ENCODE measurements at places on chromosomes 6 and 20. TPM values are rescaled to one million over a fixed set of nuclear protein-coding genes. Genes with fewer than 3 reads are reported as not detected.

PLCB1 gene
- total RNA-seq = 57.7 TPM

ARMH2 gene
- total RNA-seq = 1.2 TPM

ADGRF5 gene
- not detected for total RNA-seq

RBCK1 gene
- total RNA-seq = 102 TPM

GPLD1 gene
- total RNA-seq = 0.86 TPM

GPR63 gene
- 0.07 TPM for total RNA-seq

GRM1 gene
- not detected for total RNA-seq

FNDC11 gene
- 0.75 TPM for total RNA-seq

ENPP5 gene
- total RNA-seq = 13.4 TPM

OXT gene
- not detected for total RNA-seq

CCN6 gene
- total RNA-seq = not detected

ADGRB3 gene
- not detected for total RNA-seq

ERVFRD-1 gene
- total RNA-seq = not detected

FAM162B gene
- total RNA-seq = not detected

CLIC5 gene
- 1.4 TPM for total RNA-seq

B3GAT2 gene
- total RNA-seq = not detected

GRCh38 chr6:108616544-108616943 lies 55.8 kb downstream of the FOXO3 start:
- no peak overlapping the region for H3K4me3 ChIP-seq
- H3K27ac ChIP-seq = no peak overlapping the region
- no peaks in the 10 kb centered on the region for H3K36me3 ChIP-seq
- DNase-seq = no peak
- H3K4me1 ChIP-seq = peaks cover 4% of the 10 kb centered on the region

GRCh38 chr6:169023161-169023874 lies 230.3 kb downstream of the THBS2 start:
- H3K4me1 ChIP-seq = no peaks in the 10 kb centered on the region
- no peaks in the 10 kb centered on the region for H3K36me3 ChIP-seq
- no peak overlapping the region for H3K27ac ChIP-seq
- no peaks in the 10 kb centered on the region for H3K27me3 ChIP-seq
- no peak overlapping the region for H3K4me3 ChIP-seq

- H3K4me1 ChIP-seq = peaks cover 6% of the 10 kb centered on the region
- no peak for DNase-seq
- H3K4me3 ChIP-seq = no peak overlapping the region
- no peak overlapping the region for H3K27ac ChIP-seq
- peaks cover 8% of the 10 kb centered on the region for H3K27me3 ChIP-seq
- no peaks in the 10 kb centered on the region for H3K36me3 ChIP-seq
Measured at GRCh38 chr6:131916847-131917246, 34.3 kb downstream of the CCN2 start.

DNA sequence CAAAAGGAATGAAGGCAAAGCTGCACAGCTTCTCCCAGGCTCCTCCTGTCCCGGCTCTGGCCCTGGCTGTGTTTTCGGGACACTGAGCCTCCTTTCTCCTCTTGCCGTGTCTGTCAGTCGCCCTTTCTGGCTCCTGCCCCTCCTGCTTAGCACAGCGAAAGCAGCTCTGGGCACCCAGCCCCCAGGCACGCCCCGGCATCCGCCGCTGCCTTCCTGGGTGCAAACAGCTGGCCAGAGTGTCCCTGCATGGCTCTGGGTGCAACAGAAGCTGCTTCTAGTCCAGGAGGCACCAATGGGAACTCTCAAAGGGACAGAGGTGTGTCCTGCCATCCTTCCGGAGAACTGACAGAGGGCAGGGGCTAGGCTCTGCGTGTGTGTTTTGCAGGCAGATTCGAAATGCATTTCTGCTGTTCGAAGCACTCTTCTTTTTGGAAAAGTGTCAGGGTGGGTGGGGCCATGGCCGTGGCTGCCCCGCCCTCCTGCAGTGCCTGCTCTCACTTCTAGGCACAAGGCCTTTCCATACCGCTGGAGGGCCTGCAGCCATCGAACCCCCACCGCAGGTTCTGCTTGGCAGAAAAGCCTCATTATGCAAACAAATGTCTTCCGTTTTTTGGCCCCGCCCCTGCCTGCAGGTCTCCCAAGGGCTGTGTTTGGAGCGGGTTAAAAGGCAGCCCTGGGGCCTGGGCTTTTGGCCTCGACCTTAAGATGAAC lies 15.5 kb downstream of the COL9A3 start:
- H3K27me3 ChIP-seq = no peaks in the 10 kb centered on the region
- H3K27ac ChIP-seq = no peak overlapping the region
- H3K4me1 ChIP-seq = peaks cover 18% of the 10 kb centered on the region
- peak overlapping the region; percentile 14 for H3K4me3 ChIP-seq
- H3K36me3 ChIP-seq = no peaks in the 10 kb centered on the region

DNA sequence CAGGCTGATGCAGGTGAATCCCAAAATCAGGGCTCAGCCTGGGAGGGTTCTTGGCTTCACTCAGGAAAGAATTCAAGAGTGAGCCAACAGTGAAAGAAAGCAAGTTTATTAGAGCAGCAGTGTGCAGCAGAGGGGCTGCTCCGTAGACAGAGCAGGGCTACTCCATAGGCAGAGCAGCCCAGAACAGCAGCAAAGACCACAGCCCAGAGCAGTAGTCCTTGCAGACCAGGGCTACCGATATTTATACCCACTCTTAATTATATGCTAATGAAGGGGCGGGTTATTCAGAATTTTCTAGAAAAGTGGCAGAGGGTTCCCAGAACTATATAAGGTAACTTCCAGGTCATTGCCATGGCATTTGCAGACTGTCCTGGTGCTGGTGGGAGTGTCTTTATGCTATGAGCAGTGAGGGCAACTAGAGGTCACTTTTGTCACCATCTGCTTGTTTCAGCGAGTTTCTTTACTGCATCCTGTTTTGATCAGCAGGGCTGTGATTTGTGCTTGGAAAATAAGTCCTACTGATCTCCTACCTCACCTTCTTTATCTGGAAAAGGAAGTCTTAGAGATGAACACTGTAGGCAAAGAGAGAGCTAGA lies 39.8 kb upstream of the PTPN1 start:
- no peak for DNase-seq
- H3K4me3 ChIP-seq = no peak overlapping the region

DNA sequence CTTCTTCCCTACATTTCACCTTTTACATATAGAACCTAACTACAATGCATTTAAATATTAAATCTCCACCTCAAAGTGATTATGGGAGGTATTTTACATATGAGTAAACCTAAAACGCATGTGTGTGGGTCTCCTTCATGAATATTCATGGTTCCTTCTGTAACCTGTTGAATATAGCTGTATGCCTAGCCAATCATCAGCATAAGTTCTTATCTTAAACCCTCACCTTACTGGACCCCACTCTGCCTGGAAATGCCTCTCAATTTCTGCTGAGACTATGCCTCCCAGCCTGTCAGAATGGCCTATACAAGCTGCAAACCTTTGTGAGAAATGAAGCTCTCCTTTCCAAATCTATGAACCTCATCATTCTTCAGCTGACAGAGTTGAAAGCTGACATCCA lies 21.3 kb downstream of the CEP85L start:
- no peaks in the 10 kb centered on the region for H3K27me3 ChIP-seq
- no peak overlapping the region for H3K4me3 ChIP-seq
- H3K4me1 ChIP-seq = no peaks in the 10 kb centered on the region
- no peak for DNase-seq

DNA sequence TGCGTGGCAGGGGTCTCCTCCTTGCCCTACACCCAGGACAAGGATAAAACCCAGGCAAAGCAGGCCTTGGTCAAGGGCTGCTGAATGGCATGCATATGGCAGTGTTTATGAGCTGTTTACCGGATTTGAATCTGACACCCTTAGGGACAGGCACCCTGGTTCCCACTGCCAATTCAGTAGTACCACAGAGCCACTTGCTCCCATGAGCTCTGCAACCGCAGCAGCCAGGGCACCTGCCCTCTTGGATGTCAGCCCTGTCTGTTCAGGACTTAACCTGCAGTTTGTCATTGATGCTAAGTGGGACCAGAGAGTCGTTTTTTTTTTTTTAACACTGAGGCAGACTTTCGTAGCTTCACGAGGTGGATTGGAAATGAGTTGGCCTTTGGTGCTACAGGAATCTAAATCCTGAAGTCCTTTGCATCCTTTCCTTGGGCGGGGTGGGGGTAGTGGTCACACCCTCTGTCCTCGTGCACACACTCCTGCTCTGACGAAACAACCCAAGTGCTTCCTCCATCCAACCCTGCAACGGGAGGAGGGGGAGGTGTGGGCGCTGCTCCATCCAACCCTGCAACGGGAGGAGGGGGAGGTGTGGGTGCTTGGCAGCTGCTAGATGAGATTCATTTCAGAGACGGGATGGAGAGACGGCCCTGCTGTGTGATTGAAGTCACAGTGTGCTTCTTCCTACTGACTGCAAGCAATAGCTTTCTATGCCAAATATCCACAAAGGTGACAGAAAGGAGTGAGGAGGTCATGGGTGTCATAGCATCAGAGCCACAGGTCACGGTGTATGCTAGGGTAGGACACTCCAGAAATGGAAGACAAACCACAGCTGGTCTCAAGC lies 166.5 kb downstream of the SMOC2 start:
- H3K27ac ChIP-seq = no peak overlapping the region
- no peaks in the 10 kb centered on the region for H3K27me3 ChIP-seq
- no peak overlapping the region for H3K4me3 ChIP-seq
- H3K36me3 ChIP-seq = no peaks in the 10 kb centered on the region
- no peaks in the 10 kb centered on the region for H3K4me1 ChIP-seq

- H3K27me3 ChIP-seq = no peaks in the 10 kb centered on the region
- H3K4me1 ChIP-seq = no peaks in the 10 kb centered on the region
- DNase-seq = no peak
- H3K27ac ChIP-seq = no peak overlapping the region
Measured at GRCh38 chr6:135030532-135031178, 24.0 kb downstream of the HBS1L start.

- no peak for DNase-seq
- peaks cover 8% of the 10 kb centered on the region for H3K36me3 ChIP-seq
- H3K4me1 ChIP-seq = peaks cover 34% of the 10 kb centered on the region
Measured at GRCh38 chr6:31794866-31795615, 511 bp downstream of the VARS1 start.

GRCh38 chr6:93604951-93605350 lies 185.6 kb upstream of the EPHA7 start:
- H3K4me3 ChIP-seq = no peak overlapping the region
- H3K4me1 ChIP-seq = no peaks in the 10 kb centered on the region
- H3K27ac ChIP-seq = no peak overlapping the region
- H3K36me3 ChIP-seq = no peaks in the 10 kb centered on the region
- no peaks in the 10 kb centered on the region for H3K27me3 ChIP-seq
- DNase-seq = no peak

DNA sequence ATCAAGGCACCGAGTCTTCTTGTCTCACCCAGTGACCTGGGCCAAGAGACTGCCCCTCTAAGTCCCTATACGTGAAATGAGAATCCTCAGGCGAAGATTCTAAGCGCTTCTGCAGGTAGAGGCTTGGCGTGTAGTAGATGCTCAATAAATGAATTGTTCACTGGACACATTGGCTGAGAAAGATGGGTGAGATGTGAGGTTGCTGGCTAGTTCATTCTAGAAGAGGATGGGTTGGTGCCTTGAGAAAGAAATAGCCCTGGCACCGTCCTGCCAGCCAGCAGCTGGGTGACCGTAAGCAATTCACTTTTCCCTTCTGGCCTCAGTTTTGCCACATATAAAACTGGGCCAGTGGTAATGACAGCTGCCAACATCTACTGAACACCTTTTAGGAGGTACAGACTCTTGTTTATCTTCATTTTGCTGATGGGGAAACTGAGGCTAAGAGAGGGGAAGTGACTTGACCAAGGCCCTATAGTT lies 1.4 kb downstream of the SRC start:
- no peak overlapping the region for H3K27ac ChIP-seq
- H3K27me3 ChIP-seq = no peaks in the 10 kb centered on the region
- H3K4me3 ChIP-seq = no peak overlapping the region

- H3K27me3 ChIP-seq = no peaks in the 10 kb centered on the region
- no peaks in the 10 kb centered on the region for H3K36me3 ChIP-seq
- no peaks in the 10 kb centered on the region for H3K4me1 ChIP-seq
- no peak overlapping the region for H3K4me3 ChIP-seq
Measured at GRCh38 chr6:126633373-126633772, 293.5 kb downstream of the CENPW start.

GRCh38 chr20:3243718-3244358 lies 4.8 kb upstream of the SLC4A11 start:
- H3K4me3 ChIP-seq = no peak overlapping the region
- H3K27me3 ChIP-seq = peaks cover 27% of the 10 kb centered on the region
- no peak overlapping the region for H3K27ac ChIP-seq

DNA sequence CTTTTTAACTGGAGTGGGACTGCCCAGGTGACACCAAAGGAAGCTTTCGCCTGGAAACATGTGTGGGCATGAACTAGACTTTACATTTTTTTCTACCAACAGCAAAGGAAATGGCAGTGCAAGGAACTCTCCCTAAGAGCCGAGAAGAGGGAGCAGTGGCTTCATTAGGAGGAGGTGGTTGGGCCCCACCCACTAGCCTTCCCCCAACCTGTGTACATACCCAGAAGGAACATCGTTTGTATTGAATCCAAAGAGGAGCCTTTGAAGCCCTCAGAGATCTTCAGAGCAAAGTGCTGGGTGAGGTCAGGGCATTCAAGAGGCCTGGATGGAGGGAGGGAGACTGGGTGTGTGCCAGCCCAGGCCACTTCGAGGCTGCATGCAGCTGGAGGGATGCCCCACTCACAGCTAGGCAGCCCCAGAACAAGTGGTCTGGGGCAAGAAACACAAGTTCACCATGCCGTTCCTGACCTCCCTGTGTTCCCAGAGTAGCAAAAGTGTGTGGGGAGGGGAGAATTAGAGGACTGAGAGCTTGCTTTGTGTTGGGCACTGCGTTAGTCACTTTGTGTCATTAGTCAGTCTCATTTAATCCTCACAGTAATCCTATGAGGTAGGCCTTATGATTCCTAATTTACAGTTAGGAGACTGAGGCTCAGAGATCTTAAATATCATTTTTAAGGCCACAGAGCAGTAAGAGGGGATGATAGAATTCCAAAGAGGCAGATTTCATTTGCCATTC lies 191.6 kb upstream of the SUPT3H start:
- H3K4me3 ChIP-seq = no peak overlapping the region
- no peak overlapping the region for H3K27ac ChIP-seq
- H3K27me3 ChIP-seq = no peaks in the 10 kb centered on the region
- H3K4me1 ChIP-seq = peaks cover 22% of the 10 kb centered on the region

GRCh38 chr6:85241498-85242052 lies 208.3 kb upstream of the NT5E start:
- no peaks in the 10 kb centered on the region for H3K36me3 ChIP-seq
- no peak overlapping the region for H3K4me3 ChIP-seq
- H3K27ac ChIP-seq = no peak overlapping the region
- DNase-seq = no peak
- no peaks in the 10 kb centered on the region for H3K27me3 ChIP-seq
- H3K4me1 ChIP-seq = no peaks in the 10 kb centered on the region

DNA sequence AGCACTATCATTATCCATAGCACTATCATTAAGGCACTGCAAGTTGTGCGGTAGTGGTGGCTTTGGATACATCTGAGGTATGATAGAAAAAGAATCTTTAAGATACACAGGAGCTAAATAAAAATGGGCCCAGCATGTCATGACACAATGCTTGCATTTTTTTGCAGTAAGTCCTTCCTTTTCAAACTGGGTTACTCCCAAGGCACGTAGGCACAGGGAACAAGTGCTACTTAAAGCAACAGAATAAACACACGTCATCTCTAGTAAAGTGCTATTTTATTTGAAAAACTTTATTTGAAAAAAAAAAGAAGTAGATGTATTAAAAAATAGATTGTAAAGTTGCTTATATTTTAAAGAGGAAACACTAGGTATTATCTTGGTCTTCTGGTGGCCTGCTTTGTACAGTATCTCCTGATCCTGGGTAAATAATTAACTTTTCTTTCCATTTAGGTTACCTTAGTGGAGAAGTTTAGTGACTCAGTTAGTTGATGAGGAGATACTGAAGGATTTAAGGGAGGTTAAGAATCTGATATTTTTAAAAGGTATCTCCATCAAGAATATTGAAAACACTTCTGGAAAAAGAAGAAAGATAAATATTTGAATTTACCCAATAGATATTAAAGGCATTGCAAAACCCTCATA lies 129.6 kb downstream of the EDN1 start:
- no peaks in the 10 kb centered on the region for H3K27me3 ChIP-seq
- H3K36me3 ChIP-seq = no peaks in the 10 kb centered on the region
- no peak for DNase-seq
- no peak overlapping the region for H3K27ac ChIP-seq
- H3K4me1 ChIP-seq = no peaks in the 10 kb centered on the region
